Neural crest cell (in vitro differentiated cells): ENCODE measurements at places on chromosomes 7 and 10. TPM values are rescaled to one million over a fixed set of nuclear protein-coding genes. Genes with fewer than 3 reads are reported as not detected.

- no peak for DNase-seq
Measured at GRCh38 chr7:93509303-93509702, 65.2 kb downstream of the CALCR start.

DNA sequence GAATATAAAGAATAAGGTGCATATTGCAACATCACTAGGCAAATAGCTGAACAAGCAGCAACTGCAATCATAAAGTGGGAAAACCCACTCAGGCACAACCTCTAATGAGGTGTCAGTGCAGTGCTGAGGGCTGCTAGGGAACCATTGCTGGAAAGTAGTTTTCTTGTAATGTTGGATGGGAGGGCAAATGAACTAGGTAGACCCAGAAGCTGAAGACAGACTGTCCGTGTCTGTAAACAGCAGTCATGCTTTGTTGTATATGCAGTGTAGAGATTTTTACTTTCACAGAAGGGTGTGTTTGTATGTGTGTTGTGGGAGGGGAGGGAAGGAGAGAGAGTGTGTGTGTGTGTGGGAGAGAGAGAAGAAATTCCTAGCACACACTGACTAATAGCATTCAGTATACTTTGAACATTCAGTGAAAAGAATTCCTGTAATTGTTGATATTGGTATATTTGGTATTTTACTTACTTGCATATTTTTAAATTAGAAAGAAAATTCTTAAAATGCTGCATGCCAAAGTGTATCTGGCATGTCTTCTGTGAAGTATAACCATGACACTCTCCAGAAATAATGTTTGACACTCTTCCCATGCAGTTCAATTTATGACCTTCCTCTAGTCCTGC, 28.8 kb downstream of the ITGB8 start:
- no peak for DNase-seq

- DNase-seq = no peak
Measured at GRCh38 chr7:85483177-85483576, 296.3 kb upstream of the SEMA3D start.

DNA sequence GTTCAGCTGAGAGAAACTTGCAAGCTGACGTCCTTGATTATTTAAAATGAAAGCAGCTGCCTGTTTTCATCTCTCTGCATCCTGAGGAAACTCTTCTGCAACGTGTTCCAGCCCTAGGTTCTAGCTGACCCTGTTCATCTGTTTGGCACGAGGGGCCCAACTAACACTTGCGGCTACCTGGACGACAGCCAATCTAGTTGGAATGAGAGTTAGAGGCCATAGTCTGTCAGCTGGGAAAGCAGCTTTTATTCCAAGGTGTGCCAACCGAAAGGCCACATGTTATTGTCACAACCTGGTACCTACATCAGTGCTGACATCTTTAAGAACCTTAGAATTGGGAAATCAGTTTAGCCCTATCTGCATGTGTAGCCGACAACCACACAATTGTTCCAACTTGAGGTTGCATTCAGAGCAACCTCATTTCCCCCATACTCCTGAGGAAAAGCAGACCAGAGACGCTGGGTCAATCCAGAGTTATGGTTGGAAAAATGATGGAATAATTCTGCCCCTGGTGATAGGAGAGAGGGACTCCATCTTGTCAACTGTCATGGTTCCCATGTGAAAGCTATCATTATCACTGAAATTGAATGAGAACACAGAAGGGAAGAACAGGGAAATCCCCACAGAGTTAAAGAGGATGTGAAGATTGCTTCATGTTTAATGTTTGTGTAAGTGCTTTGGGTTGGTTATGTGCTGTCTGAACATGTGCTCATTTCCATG, 121.6 kb downstream of the EGFR start:
- DNase-seq = no peak

GRCh38 chr10:93596539-93596938, 4.5 kb downstream of the RBP4 start:
- DNase-seq = no peak

GRCh38 chr10:78838141-78838657, 230.6 kb upstream of the ZMIZ1 start:
- DNase-seq = no peak

- peak; percentile 94 for DNase-seq
Measured at GRCh38 chr10:79067241-79068202, 1.2 kb upstream of the ZMIZ1 start.

DNA sequence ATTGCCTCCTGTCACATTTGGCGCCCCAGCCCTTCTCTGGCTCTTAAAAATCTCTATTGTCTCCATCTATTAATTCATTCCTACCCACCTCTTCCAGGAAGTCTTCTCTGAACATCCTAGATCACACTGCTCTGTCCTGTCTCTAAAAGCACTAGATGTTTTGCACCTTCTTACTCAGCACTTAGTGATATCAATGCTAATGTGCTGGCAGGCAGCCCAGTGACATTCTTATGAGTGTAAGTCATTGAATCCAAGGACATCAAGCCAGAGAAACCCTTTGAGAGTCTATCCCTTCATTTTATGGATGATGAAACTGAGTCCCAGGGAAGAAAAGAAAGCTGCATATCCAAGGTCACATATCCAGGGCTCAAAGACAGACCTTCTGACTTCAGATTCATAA, 48.3 kb upstream of the PAX2 start:
- no peak for DNase-seq

DNA sequence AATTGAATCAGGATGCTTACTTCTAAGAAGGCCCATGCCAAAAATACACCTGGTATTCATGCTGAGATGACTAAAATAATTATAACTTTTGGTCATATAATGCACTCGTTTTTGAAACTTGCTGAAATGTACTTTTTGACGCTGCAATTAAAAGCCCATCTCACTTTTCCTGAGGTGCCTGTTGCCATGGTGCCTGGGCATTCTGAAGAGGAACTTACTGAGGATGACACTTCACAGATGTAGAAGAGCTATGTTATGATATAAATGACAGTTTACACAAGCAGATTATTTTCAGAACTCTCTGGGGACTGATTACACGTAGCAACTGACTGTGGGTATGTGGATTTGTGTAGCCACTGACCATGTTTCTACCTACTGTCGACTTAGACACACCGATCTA, 182.4 kb downstream of the TPK1 start:
- no peak for DNase-seq

DNA sequence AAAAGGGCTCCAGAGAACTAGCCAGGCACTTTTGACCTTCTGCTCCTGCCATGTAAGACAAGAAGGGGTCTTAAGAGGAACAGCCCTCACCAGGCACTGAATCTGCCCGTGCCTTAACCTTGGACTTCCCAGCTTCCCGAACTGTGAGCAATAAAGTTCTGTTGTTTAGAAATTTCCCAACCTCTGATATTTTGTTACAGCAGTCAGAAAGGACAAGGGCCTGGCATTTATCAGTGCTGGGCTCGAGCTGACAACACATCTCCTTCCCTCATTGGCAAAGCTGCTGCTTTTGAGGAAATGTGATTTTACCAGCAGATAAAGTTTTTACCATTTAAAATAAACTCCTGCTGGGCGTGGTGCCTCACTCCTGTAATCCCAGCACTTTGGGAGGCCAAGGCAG, 103.5 kb downstream of the GPR26 start:
- no peak for DNase-seq

GRCh38 chr7:46468753-46469356, 547.8 kb upstream of the IGFBP3 start:
- DNase-seq = peak; percentile 3

DNA sequence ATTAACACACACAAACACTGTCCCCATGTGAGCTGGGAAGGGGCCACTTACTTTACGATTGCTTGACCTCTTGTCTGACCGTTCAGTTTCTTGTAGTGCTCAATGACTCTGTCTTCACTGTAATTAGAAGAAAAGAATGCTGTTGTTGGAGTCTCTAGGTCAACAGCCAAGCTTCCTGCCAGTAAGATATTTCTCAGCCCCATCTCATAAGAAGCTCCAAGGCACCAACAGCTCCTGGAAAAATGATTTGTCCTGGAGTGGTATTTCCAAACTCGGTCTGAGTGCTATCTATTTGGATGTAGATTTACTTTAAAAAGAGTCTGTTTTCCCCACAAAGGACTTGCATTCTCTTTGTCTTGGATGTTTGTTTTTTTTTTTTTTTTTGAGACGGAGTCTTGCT, 153.7 kb downstream of the PRPF18 start:
- no peak for DNase-seq

DNA sequence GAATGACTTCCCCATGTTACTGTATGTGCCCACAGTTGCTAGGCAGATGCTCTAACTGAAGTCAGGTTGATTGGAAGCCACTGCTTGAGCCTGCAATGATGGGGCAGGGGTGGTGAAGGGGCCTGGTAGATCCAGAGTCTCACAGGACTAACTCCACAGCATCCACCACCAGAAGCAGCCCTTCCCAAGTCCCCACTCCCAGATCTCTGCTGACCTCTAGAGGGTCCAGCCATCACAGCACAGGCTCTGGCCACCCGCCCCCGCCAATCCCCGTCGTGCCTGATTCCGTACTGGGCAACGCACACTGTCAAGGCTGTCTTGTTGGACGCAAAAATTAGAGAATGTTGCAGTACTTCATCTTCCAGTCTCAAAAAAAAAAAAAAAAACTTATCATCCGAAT, 136.8 kb upstream of the PDE1C start:
- peak; percentile 47 for DNase-seq

DNA sequence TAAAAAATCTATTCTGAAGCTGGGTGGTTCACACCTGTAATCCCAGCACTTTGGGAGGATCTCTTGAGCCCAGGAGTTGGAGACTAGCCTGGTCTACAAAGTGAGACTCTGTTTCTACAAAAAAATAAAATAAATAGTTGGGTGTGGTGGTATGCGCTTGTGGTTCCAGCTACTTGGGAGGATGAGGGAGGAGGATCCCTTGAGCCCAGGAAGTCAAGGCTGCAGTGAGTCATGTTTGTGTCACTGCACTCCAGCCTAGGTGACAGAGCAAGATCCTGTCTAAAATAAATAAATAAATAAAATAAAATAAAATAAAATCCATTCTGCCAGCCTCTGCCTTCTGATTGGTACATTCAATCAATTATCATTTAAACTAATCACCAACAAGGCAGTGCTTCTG, 17.5 kb downstream of the ZNF33A start:
- no peak for DNase-seq

GRCh38 chr10:10418387-10418786, 599.3 kb upstream of the CELF2 start:
- DNase-seq = no peak

GRCh38 chr10:18528292-18528691, 123.1 kb downstream of the NSUN6 start:
- DNase-seq = no peak

GRCh38 chr10:78899996-78900714, 168.6 kb upstream of the ZMIZ1 start:
- DNase-seq = no peak

GRCh38 chr7:151051108-151051507, 2.8 kb downstream of the ASIC3 start:
- peak; percentile 55 for DNase-seq

GRCh38 chr7:149790146-149790548, 16.8 kb upstream of the ZNF467 start:
- peak; percentile 70 for DNase-seq

GRCh38 chr10:71260622-71261325, 48.4 kb downstream of the UNC5B start:
- no peak for DNase-seq

DNA sequence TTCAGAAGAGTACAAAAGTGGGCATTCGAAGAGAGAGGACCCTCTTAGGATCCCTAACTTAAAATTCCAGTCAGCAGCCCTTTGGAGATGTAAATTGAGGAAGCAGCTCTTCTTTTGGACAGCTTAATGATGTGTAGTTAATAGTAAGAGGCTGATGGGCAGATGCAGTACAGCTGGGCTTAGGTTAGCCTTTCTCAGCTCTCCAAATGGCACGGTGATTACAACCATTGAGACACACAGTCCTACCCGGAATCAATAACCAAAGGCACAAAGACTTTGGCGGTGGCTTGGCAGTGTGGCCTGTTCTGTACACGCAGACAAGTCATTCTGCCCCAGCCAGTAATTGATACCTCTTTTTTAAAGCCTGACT, 26.8 kb downstream of the GAD2 start:
- no peak for DNase-seq

DNA sequence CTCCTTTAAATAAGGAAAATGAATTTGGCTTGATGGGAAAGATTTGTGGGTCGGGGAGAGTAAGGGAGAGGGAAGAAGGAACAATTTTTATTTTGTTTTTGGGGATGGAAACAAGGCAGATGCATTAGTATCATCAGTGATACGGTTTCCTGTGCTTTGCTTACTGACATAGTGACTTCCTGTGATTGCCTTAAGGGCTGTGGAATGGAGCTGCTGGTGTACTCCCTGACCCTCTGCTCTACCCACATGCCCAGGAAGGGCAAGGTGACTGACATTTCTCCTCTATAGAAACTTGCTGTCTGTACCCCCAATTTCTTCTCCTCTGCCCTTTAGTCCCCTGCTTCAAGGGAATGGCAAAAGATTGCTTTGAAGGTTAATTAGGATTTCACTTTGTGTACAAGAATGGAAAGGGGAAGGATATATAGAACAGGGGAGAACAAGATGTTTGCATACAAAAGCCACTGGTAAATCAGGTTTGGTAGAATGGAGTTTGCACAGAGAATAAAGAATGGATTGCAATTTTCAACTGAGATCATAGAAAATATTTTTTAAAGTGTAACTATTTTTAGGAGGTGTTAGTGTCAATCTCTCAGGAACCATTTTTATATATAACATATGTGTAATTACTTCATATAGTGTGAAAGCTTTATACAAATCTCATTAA, 129.0 kb upstream of the AGR3 start:
- no peak for DNase-seq

GRCh38 chr7:13751766-13752165, 237.7 kb downstream of the ETV1 start:
- no peak for DNase-seq

The LLCFC1 gene
- not detected in 2 replicates for total RNA-seq

The TFR2 gene
- 1.7 and 2.4 TPM in 2 replicates for total RNA-seq

The LRIT1 gene
- total RNA-seq = not detected in 2 replicates

The OPALIN gene
- total RNA-seq = not detected in 2 replicates

The SCRN1 gene
- total RNA-seq = 76.8 and 79.4 TPM in 2 replicates

The PAX4 gene
- not detected in 2 replicates for total RNA-seq

The UCN3 gene
- total RNA-seq = not detected in 2 replicates
